ENCODE measurements at places on chromosomes 6 and 20. TPM values are rescaled to one million over a fixed set of nuclear protein-coding genes. Genes with fewer than 3 reads are reported as not detected.

- no peaks in the 10 kb centered on the region for H3K36me3 ChIP-seq
- H3K27me3 ChIP-seq = no peaks in the 10 kb centered on the region
- no peaks in the 10 kb centered on the region for H3K4me1 ChIP-seq
- no peak overlapping the region for H3K27ac ChIP-seq
- peak; percentile 69 for DNase-seq
These were observed 489.5 kb downstream of the CDH26 start for GRCh38 chr20:60447703-60448102.

DNA sequence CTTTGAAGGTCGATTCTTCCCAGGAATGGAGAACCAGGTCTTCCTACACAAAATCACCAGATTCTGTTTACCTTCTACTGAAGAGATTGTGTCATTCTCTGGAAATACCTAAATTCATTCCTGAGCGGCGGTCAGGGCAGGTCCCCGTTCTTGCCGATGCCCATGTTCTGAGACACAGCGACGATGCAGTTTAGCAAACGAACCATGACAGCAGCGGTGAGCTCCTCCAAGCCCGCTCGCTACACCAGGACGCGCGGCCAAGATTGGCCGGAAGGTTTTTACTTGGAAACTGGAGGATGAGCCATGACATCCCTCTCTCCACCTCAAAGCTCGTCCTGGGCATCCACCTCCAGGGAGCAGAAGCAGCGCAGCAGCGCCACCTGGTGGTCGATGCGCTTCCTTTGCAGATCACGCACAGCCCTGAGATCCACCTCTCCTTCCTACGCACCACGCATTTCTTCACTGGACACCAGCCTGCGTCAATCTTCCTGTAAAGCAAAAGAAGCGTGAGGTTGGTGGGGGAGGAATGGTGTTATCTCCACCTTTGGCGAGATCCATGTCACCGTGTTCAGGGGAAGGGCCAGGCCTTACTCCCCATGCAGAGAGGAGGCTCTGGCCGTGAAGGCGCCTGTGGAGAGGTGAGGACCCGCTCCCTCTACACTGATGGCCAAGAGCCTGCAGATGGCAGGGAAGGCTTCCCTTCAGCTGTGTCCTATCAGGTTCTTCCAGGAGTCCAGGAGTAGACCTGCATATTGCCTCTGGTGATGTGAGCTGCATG, 9.9 kb upstream of the HLA-B start:
- peak; percentile 91 for DNase-seq
- H3K4me3 ChIP-seq = peak overlapping the region; percentile 38
- no peaks in the 10 kb centered on the region for H3K36me3 ChIP-seq
- peaks cover 41% of the 10 kb centered on the region for H3K27me3 ChIP-seq
- H3K4me1 ChIP-seq = no peaks in the 10 kb centered on the region

DNA sequence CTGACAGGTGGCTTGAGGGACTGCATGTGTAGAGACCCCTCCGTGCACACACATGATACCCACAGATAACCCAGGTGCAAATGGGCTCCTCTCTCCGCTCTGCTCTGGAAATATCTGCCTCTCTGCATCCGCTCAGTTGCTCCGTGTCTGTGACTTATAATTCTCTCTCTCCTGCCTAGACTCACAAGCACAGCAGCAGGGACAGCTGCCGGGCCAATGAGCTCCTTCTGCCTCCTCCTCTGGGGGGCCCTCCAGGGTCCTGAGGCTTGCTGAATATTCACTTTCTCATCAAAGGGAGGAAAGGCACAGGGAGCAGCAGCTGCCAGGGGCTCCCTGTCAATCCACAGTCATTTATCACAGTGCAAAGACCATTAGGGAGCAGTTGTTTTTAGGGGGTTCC, 24.1 kb downstream of the LRFN2 start:
- no peak overlapping the region for H3K27ac ChIP-seq
- no peaks in the 10 kb centered on the region for H3K36me3 ChIP-seq
- H3K4me3 ChIP-seq = no peak overlapping the region
- H3K27me3 ChIP-seq = no peaks in the 10 kb centered on the region
- DNase-seq = no peak
- H3K4me1 ChIP-seq = no peaks in the 10 kb centered on the region

GRCh38 chr6:159149641-159150040, 19.6 kb upstream of the FNDC1 start:
- no peak overlapping the region for H3K4me3 ChIP-seq
- H3K36me3 ChIP-seq = no peaks in the 10 kb centered on the region
- DNase-seq = peak; percentile 90
- H3K27ac ChIP-seq = peak overlapping the region; percentile 38
- 0 out of 2 replicates have a peak, but pooled peaks cover 11% of the 10 kb centered on the region for H3K4me1 ChIP-seq

DNA sequence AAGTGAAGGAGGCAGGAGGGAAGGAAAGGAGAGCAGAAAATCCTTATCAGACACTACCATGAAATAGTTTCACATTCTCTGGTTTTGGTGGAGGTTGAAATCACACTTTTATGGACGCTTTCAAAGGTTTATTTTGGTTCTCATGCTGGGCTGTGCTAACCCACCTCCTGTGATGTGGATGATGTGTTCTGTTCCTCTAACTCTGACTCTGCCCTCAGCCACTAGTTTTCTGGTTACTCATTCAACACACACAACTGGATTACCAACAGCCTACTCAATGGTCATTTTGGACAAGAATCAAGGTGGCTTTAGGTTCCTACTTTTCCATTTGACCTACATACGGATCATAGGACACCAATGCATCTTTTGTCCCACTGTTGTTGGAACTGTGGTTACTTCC, 522.1 kb upstream of the BTBD3 start:
- no peaks in the 10 kb centered on the region for H3K27me3 ChIP-seq
- peak; percentile 83 for DNase-seq
- H3K36me3 ChIP-seq = no peaks in the 10 kb centered on the region
- no peak overlapping the region for H3K4me3 ChIP-seq

DNA sequence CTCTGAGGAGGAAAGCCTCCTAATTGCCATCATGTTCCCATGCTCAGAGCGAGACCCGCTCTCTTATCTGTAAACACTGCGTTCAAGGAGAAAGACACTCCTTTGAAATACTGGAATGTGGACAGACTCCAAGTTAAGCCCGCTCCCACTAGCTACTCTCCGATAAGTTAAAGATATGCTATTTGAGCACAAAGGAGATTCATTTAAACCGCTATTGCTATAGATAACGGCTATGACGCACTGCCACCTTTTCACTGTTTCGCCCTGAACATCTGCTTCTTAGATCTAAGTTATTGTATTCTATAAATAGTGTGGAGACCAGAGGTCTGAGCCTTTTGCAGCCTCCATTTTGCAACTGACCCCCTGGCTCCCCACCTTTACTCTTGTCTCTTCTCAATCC, 82.3 kb downstream of the GPX5 start:
- DNase-seq = no peak
- peaks cover 5% of the 10 kb centered on the region for H3K27me3 ChIP-seq
- H3K27ac ChIP-seq = no peak overlapping the region
- H3K36me3 ChIP-seq = no peaks in the 10 kb centered on the region

DNA sequence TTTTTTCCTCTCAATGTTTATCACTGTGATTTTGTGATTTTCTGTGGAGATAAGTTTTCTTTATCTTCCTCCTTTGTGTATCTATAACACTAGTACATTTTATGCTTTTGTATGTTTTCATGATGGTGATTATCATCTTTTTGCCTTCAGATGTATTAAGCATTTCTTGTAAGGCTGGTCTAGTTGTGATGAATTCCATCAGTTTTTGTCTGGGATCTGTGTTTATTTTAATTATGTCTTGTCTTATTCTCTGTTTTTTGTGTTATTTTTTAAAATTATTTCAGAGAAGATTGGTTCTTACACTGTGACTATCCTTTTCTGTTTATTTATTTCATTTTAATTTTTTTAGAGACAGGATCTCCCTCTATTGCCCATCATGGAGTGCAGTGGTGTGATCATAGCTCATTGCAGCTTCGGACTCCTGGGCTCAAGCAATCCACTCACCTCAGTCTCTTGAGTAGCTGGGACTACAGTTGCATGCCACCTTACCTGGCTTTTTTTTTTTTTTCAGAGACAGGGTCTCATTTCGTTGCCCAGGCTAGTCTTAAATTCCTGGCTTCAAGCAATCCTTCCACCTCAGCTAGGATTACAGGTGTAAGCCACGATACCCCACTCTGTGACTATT, 187.4 kb downstream of the SLC16A10 start:
- peaks cover 22% of the 10 kb centered on the region for H3K36me3 ChIP-seq
- no peak overlapping the region for H3K27ac ChIP-seq
- H3K4me3 ChIP-seq = no peak overlapping the region
- no peaks in the 10 kb centered on the region for H3K4me1 ChIP-seq
- no peaks in the 10 kb centered on the region for H3K27me3 ChIP-seq

GRCh38 chr6:108660251-108660650, 99.5 kb downstream of the FOXO3 start:
- H3K27ac ChIP-seq = no peak overlapping the region
- DNase-seq = no peak
- peaks cover 3% of the 10 kb centered on the region for H3K36me3 ChIP-seq
- H3K4me1 ChIP-seq = peaks cover 37% of the 10 kb centered on the region
- H3K4me3 ChIP-seq = no peak overlapping the region

- no peak overlapping the region for H3K27ac ChIP-seq
- DNase-seq = no peak
- H3K4me1 ChIP-seq = no peaks in the 10 kb centered on the region
- no peaks in the 10 kb centered on the region for H3K36me3 ChIP-seq
These were observed 94.5 kb downstream of the BFSP1 start for GRCh38 chr20:17436664-17437063.

GRCh38 chr6:158517581-158517980, 42.3 kb upstream of the TMEM181 start:
- no peaks in the 10 kb centered on the region for H3K27me3 ChIP-seq
- peaks cover 7% of the 10 kb centered on the region for H3K4me1 ChIP-seq
- no peak overlapping the region for H3K27ac ChIP-seq
- peak overlapping the region; percentile 76 for H3K4me3 ChIP-seq
- no peaks in the 10 kb centered on the region for H3K36me3 ChIP-seq
- DNase-seq = no peak

- H3K36me3 ChIP-seq = no peaks in the 10 kb centered on the region
- no peak overlapping the region for H3K27ac ChIP-seq
- H3K27me3 ChIP-seq = no peaks in the 10 kb centered on the region
These were observed 14.3 kb upstream of the PIM1 start for GRCh38 chr6:37155394-37156312.

- H3K27me3 ChIP-seq = no peaks in the 10 kb centered on the region
- no peak for DNase-seq
- H3K36me3 ChIP-seq = no peaks in the 10 kb centered on the region
- no peak overlapping the region for H3K27ac ChIP-seq
These were observed 228.2 kb downstream of the RFPL4B start for GRCh38 chr6:112575309-112575834.

DNA sequence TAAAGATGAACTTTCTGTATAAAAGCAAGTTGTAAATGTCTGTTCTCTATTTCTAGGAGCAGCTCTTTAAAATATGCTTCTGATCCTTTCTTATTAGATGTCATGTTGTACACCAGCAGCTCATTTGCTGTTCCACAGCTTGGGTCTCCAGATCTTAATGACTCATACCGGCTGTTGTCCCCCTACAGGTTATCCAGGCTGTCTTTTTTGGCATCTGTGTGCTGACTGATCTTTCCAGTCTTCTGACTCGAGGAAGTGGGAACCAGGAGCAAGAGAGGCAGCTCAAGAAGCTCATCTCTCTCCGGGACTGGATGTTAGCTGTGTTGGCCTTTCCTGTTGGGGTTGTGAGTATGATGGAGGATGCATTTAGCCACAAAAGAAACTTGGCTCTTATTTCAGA, 76.0 kb downstream of the AIG1 start:
- H3K27me3 ChIP-seq = no peaks in the 10 kb centered on the region
- H3K27ac ChIP-seq = no peak overlapping the region
- H3K36me3 ChIP-seq = no peaks in the 10 kb centered on the region

DNA sequence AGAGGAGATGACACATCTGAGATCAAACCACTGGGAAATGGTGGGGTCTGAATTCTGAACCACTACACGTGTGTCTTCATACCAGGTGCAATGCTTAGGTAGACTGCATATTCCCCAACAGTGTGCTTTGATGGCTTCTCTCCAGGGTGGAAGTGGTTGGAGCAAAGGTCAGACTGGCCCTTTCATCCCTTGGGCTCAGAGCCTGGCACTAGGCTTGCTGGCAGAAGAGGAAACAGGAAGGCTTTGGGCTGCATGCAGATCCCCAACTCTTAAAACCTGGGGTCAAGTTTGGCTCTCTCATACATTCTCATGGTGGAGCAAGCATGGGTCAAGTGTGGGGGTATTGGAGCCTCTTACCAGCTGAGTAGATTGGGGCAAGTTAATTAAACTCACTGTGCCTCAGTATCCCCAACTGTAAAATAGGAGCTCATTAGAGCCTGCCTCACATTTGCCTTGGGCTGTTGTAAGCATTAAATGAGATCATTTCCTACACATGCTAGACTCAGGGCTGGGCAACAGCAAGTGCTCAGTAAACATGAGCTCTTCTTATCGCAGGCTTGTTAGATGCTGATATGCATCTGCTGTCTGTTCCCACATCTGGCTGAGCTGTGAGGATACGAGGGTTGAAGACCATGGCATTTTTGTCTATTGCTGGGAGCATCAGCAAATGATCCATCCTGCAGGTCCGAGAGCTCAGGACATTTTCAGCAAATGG, 51.6 kb upstream of the FAM83D start:
- H3K27me3 ChIP-seq = peaks cover 19% of the 10 kb centered on the region
- no peak overlapping the region for H3K27ac ChIP-seq
- H3K4me1 ChIP-seq = no peaks in the 10 kb centered on the region
- no peaks in the 10 kb centered on the region for H3K36me3 ChIP-seq
- H3K4me3 ChIP-seq = no peak overlapping the region

GRCh38 chr6:138309695-138310094, 68.0 kb upstream of the SMIM28 start:
- no peaks in the 10 kb centered on the region for H3K27me3 ChIP-seq
- H3K4me3 ChIP-seq = no peak overlapping the region
- no peak overlapping the region for H3K27ac ChIP-seq
- no peak for DNase-seq
- no peaks in the 10 kb centered on the region for H3K36me3 ChIP-seq

DNA sequence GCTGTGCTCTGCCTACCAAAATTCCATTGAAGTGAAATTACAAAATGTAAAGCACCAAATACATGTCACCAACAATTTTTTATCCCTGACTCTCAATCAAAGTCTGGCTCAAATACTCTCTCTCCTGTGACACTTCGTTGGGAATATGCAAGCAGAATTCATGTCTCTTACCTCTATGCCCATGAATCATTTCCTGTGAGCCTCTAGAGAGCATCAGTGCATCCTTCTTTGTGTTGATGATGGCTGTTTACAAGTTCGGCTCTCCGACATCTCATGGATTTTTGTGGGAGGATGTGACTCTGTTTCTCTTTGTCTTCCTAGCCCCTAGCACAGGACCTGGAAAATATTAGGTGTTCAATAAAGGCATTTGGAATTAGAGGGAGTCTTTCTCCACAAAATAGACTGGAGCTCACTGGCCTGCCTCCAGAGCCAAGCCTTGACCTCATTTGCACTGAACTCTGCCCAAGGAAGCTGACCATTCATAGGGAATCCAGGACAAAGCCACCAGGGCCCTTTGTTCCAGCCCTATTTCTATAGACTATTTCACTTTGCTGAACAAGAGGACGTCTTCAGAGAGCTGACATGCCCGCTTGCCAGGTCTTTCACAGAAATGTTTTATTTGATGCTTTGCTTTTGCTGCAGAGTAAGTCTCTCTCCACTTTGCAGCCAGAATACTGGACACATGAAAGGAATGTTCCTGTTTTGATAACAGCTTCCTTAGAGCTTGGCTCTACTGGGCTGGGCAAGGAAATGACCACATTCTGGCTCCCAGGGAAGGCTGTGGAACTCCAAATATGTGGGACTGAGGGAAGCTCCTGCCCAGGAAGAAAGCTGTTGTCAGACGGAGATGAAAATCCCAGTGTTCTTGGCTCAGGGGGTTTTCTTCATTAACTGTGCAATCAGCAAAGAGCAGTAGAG, 194.5 kb upstream of the CDYL start:
- DNase-seq = peak; percentile 84
- H3K36me3 ChIP-seq = no peaks in the 10 kb centered on the region
- H3K27me3 ChIP-seq = no peaks in the 10 kb centered on the region
- H3K27ac ChIP-seq = peak overlapping the region; percentile 93
- H3K4me1 ChIP-seq = peaks cover 52% of the 10 kb centered on the region

Gene SNAP91
- not detected for total RNA-seq

Gene SLC22A2
- not detected for total RNA-seq

Gene PGC
- not detected for total RNA-seq

Gene GPLD1
- 0.97 TPM for total RNA-seq

Gene WFDC10B
- not detected for total RNA-seq

Gene JPH2
- total RNA-seq = 9.7 TPM
